ENCODE measurements at places on chromosomes 2 and 18. TPM values are rescaled to one million over a fixed set of nuclear protein-coding genes. Genes with fewer than 3 reads are reported as not detected.

MYL1 gene
- total RNA-seq: not detected

ADGRF3 gene
- total RNA-seq: not detected

CPO gene
- total RNA-seq: 0.13 TPM

ABCB11 gene
- 0.26 TPM for total RNA-seq

PIEZO2 gene
- under 0.01 TPM for total RNA-seq

DNA sequence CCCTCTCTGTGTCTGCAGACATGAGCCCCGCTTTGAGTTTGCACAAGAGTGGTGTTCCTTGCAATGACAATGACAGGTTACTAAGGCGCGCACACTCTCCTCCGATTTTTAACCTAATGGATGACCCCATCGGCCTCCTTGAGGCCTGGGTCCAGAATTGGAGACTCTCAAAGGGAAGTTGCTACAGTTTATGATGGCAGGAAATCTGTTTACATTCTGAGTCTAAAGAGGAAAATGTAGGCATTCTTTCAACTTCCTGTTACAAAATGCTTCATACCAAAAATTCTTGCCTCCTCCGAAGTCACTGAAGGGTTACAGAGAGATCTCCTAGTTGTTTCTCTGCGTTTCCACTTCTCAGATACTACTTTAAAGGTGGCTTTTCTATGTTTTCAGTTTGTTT is 225.3 kb upstream of the AGAP1 start:
- peak; percentile 10 for DNase-seq

DNA sequence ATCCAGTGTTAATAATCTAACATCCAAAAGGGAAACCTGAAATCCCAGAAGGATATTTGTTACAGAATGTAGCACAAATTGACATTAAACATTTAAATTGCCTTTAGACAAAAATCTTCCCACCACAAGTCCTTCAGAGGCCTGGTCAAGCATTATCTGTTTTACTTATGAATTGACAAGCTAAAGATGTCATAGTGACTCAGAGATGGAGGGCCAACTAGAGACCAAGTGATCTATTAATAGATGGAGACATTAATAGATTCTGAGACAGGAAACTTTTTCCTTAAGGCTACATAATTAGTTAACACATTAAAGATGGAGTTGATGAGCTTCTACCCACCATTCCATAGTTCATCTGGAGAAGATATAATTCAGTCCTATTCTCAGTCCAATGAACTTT is 526.2 kb downstream of the IRS1 start:
- no peak for DNase-seq

- peak; percentile 44 for DNase-seq
These were observed 2.0 kb downstream of the ITGA6 start for GRCh38 chr2:172429301-172429968.

- no peak for DNase-seq
These were observed 16.3 kb downstream of the MARCHF7 start for GRCh38 chr2:159728629-159729028.
